Eye (tissue), 1 donor: ENCODE measurements at places on chromosomes 7 and 10.

DNA sequence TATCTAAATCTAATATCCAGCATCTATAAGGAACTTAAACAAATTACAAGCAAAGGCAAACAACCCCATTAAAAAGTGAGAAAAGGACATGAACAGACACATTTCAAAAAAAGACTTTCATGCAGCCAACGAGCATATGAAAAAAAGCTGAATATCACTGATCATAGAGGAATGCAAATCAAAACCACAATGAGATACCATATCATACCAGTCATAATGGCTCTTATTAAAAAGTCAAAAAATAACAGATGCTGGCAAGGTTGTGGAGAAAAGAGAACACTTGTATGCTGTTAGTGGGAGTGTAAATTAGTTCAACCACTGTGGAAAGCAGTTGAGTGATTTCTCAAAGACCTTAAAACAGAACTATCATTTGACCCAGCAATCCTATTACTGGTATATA, 334.4 kb upstream of the CACNA2D1 start:
- no peak for DNase-seq

- DNase-seq: no peak
Observed at GRCh38 chr7:140044251-140044650, 18.5 kb downstream of the PARP12 start.

DNA sequence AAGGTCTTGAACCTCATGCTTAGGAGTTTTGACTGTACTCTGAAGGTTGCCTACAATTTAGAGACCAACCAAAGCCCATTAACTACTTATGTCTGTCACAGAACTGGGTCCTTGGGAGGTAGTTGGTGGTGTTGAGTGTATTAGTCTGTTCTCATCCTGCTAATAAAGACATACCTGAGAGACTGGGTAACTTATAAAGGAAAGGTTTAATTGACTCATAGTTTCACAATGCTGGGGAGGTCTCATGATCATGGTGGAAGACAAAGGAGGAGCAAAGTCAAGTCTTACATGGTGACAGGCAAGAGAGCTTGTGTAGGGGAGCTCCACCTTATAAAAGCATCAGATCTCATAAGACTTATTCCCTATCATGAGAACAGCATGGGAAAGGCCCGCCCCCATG, 319.6 kb upstream of the ZMIZ1 start:
- DNase-seq: no peak

- no peak for DNase-seq
Observed at GRCh38 chr10:70352401-70353097, 29.9 kb downstream of the LRRC20 start.

DNA sequence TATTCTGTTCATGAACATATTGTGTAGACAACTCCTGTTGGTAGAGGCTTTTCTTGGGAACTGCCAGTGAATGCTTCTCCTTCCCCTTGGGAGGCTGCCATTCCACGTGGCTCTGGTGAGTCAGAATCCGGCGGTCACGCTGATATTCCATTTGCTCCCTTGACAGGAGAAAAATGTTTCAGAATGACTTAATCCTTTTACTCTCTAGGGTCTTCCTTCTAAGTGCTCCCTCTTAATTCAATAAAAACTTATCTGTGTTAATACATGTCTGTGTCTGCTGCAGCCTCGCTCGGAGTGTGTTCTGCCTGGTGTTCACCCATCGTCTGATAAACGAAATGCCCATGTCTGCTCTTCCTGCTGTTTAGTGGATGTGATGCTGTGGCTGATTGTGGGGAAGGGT, 278.6 kb downstream of the ARHGAP12 start:
- peak; percentile 79 for DNase-seq

- peak; percentile 21 for DNase-seq
Observed at GRCh38 chr10:91090761-91091529, 129.5 kb upstream of the PCGF5 start.

DNA sequence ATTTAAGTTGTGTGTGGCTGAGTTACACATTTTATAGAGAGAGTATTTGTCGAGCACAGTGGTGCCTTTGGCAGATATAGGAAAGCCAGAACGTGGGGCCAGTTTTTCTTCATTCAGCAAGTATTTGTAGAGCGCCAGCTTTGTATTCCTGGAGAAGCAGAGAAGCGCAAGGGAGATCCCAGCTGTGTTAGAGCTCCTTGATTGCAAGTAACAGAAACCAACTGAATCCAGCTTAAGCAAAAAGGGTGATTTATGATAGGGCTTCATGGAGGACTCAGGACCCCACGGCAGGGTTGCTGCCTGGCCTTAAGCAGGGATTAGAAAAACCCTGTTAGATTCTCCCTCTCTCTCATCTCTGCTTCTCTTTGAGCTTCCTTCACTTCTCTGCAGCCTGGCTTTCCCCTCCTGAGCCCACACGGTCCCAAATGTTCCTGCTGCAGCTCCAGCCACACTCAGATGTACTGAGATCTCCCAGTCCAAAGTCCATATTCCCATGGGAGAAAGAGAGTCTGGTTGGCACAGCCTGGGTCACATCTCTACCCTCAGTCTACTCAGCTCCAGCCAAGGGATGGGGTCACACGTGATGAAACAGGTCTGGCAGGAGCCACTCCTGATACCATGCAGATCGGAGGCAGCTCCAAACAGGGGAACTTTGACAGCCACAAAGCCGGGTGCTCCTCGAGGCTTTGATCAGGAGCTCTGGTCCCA, 16.7 kb downstream of the UBTD1 start:
- no peak for DNase-seq

- DNase-seq: no peak
Observed at GRCh38 chr7:41648501-41648900, 54.4 kb downstream of the INHBA start.

GRCh38 chr7:157545681-157546060, 208.9 kb downstream of the DNAJB6 start:
- DNase-seq: no peak

- DNase-seq: no peak
Observed at GRCh38 chr10:44369854-44370253, 15.0 kb downstream of the CXCL12 start.

DNA sequence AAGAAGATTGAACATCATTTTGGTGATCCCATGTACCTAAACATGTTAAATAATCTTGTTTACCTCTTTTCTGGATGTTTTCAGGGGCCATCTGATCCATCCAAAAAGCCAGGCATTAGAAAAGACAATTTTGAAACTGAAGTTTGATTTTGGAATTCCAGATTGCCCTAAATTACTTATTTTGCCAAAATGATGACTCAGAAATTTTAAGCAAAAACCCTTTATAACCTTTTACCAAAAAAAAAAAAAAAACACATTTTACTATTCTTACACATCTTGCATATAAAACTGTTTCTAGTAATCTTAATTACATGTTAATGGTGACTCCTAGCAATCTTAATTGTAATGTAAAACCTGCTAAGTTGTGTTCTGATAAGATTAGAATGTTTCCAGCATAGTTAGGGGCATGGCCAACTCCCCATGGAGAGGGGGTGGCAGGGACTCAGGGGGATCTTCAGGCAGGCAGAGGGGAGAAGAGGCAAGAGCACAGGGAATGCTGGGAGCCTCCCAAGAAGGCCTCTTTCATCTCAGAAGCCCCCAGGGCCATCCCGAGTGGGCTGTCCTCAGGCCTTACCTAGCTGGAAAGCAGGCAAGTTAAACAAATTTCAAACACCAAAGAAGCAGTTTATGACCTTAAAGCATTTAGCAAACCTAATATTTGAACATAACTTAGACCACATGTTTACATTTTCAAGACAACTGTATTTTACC, 25.8 kb upstream of the AKR1C3 start:
- no peak for DNase-seq
